NCI-H446 (cell line): ENCODE measurements at places on chromosomes 1 and 21.

- no peak for DNase-seq
These were observed 2.3 kb downstream of the OR14K1 start for GRCh38 chr1:247740721-247741120.

DNA sequence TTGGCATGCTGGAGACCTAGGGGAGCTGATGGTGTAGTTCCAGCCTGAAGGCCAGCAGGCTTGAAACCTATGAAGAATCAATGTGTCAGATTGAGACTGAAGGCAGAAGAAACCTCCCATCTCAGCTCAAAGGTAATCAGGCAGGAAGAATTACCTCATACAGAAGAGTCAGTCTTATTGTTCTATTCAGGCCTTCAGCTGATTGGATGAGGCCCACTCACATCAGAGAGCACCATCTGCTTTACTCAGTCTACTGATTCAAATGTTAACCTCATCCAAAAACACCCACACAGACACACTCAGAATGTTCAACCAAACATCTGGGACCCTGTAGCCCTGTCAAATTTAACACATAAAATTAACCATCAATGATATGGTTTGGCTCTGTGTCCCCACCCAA, 13.7 kb upstream of the CCN1 start:
- DNase-seq, result no peak

DNA sequence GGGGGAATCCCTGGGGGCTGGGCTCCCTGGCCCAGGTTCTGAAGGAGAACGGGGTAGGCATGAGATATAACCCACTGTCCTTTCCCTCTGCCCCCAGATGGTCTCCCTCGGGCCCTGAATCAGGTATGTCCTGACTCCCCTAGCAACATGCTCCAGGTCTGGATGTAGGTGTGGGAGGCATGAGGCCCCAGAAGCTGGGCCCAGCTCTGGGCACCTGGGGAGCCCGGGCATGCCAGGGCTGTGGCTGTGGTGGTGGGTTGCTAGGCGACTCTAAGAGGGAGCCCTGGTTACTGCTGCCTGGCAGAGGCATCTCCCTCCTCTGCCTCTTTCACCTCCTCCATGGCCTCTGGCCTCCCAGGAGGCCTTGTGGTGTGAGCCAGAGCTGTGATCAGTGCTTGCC, 16.2 kb downstream of the FOXO6 start:
- no peak for DNase-seq

- no peak for DNase-seq
These were observed 19.2 kb downstream of the EBNA1BP2 start for GRCh38 chr1:43152866-43153265.

DNA sequence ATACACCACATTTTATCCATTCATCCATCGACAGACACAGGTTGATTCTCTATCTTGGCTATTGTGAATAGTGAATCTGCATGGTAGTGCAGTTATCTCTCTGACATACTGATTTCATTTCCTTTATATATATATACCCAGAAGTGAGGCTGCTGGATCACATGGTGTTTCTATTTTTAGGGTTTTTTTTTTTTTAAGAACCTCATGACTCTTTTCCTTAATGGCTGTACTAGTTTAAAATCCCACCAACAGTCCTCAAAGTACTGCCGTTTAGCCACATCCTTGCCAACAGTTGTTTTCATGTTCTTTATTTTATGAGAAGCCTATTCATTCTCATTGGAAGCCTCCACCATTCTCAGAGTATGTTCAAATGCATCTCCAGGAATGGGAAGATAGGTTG, 258.7 kb upstream of the SNX7 start:
- no peak for DNase-seq

- no peak for DNase-seq
These were observed 144.2 kb downstream of the VAV3 start for GRCh38 chr1:107820801-107821200.

DNA sequence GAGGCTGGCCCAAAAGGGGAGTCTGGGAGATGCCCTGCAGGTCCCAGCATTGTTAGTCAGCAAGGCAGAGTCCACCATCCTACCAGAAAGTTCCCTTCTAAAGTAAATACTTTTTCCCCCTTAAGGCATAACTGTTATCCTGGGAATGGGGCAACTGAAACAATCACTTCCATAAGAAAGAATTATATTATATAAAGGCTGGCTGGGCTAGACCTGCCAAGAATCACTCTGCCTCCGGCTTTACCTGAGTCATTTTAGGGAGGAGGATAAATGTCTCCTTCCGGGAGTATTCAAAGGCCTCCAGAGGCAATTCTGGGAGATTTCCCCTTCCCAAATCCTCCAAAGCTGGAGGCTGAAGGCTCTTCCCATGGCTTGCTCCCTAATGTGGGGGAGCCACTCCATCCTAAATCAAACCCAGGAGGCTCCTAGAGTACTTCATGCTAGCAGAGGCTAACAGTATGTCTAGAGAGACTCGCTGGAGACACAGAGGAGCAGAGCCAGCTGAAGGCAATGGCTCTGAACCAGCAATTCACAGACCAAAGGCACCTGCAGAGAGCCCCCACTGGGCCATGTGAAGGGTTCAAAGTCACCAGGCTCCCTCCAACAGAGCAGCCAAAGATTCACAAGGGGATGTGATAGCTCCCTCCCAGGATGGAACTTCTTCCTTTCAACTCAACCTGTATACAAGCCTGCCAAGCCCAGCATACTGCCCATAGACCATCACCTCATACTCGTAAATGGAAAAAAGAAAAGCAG, 116.0 kb downstream of the ASTN1 start:
- no peak for DNase-seq

- no peak for DNase-seq
These were observed 63.4 kb upstream of the NEK2 start for GRCh38 chr1:211738691-211739301.

GRCh38 chr1:46615735-46616134, 876 bp downstream of the MOB3C start:
- DNase-seq, result no peak

- no peak for DNase-seq
These were observed 45.3 kb downstream of the TTC3 start for GRCh38 chr21:37118187-37118826.

DNA sequence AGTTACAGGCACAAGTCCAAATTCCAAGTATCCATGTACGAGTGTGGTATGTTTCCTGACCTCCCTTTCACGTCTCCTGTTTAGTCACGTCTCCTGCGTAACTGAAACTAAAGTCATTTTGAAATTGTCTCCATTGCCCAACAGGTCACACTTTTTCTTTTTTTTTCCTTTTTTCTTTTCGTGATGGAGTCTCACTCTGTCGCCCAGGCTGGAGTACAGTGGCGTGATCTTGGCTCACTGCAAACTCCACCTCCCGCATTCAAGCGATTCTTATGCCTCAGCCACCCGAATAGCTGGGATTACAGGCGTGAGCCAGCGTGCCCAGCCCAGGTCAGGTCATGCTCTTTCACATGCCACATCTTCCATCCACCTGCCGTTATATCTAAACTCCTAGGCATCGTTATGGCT, 38.2 kb downstream of the L1TD1 start:
- no peak for DNase-seq

DNA sequence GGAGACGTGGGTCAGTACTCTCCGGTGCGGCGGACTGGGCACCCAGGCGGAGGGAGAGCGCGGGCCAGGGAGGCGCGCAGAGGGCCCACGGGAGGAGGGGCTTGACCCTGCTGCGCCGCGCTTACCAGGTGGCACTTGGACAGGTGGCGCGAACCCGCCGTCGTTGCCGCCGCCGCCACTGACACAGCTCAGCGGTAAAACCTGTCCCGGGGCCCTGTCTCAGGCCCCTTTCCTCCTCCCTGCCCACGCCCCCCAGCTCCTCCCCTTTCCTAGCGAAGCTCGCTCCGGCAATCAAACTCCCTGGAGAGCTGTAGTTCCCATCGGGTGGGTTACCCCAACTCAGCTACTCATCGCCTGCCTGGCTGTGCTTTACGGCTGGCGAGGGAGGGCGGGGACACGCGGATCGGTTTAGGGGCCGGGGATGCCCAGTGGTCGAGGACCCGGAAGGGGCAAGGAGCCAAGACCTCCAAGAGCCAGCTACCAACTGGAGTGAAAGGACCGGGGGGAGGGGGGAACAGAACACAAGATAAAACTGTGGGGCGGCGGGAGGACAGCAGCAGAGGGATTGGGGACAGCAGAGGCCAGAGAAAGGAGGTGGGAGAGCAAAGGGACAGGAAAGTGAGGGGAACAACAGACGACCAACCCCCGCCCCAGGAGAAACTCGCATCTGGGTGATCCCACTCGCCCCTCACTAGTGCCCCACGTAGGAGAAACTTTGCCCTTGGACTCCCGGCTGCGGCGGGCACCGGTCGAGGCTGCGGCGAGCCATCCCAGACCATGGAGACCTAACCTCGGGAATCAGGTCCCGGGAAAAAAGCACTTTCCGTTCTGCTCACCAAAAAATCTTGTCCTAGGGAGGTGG, 2.9 kb downstream of the GFI1 start:
- no peak for DNase-seq

DNA sequence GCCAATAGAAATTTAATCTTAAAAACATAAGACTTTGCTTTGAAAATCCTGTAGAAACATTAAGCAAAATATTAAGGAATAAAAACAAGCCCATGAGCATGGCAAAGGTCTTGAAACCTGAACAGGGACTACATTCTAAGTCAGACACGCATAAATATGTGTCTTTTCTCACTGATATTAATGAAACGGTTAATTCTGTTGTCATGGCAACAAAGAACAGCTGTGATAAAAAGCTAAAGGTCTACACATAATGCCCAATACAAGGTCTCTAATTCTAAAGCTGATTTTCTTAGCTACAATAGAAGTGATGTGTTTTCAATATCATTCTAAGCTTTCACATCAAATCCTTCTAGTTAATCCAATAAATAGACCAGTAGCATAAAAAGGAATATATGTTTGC, 331.7 kb downstream of the PTBP2 start:
- no peak for DNase-seq

- DNase-seq, result peak; percentile 72
These were observed 91.6 kb upstream of the CHODL start for GRCh38 chr21:18153063-18153462.

- DNase-seq, result no peak
These were observed 68.8 kb upstream of the ARID1A start for GRCh38 chr1:26626994-26627393.

GRCh38 chr1:228009116-228009827, 2.5 kb downstream of the WNT3A start:
- no peak for DNase-seq

- DNase-seq, result no peak
These were observed 90.6 kb upstream of the CD1D start for GRCh38 chr1:158089925-158090637.

DNA sequence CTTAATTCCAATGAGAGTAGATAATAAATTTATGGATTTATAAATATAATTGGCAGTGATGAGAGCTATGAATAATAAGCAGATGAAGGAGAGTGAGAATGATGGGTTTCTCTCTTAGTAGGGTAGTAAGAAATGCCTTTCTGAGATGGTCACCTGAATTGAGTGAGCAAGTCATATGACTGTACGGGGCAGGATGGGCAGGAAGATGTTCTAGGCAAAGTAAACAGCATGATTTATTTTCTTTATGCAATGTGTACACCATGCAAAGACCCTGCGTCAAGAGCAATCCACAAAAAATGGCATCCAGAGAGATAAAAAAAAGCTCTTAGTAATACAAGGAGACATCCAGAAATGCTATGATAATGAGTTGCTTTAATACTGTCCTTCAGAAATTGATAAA, 409.9 kb downstream of the HLX start:
- DNase-seq, result no peak
